Stimulated activated CD4-positive, alpha-beta T cell treated with anti-CD3 and anti-CD28 coated beads, Interleukin-4, amount 100 ng/mL, for 24 hours (primary cell): ENCODE measurements at places on chromosomes 16 and 17.

DNA sequence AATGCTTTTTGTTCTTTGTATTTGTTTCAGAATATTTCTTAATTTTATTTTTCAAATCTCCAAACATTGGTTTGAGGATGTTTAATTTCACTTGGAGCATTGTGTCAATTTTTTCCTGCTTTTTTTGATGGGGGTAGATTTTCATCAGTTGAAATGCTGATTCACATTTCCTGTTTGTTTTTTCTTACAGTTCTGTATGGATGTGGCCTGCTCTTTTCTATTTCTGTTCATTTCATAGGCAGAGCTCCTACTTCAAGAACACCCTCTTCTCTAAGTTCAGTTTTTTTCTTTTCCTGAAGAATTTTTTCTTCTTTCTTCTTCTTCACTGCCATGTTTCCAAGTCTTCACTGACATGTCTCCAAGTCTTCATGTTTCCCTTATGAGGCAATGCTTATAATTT lies 8.8 kb downstream of the MBTD1 start:
- no peak for DNase-seq

DNA sequence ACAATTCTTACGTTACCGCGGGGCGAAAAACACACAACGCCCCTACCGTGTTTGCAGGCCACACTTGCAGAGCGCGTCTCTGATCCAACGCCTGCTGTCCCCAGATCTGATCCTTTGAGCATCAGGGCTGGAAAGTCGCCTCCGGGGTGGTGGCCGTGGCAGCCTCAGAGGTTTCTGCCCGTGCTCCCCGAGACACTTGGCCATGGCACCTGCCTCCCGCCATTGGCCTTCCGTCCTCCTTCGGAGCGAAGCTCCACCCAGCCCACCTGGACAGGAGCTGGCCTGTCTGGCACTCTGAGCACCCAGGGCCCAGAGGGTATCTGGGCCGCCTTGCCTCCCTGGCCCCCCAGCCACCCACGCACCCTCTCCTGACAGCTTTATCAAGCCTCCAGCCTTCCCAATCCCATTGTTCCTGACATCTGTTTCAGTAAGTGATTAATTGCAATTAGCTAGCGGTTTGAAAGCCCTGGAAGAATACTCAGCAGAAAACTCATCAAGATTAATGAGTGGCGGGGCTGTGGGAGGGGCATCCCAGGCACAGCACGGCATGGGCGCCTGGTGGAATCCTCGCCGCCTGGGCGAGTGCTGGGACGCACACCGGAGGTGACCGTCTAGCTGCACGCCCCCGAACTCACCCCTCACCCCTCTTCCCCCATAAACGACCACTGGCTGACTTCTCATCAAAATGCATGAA lies 181.5 kb upstream of the GSE1 start:
- no peak for DNase-seq

DNA sequence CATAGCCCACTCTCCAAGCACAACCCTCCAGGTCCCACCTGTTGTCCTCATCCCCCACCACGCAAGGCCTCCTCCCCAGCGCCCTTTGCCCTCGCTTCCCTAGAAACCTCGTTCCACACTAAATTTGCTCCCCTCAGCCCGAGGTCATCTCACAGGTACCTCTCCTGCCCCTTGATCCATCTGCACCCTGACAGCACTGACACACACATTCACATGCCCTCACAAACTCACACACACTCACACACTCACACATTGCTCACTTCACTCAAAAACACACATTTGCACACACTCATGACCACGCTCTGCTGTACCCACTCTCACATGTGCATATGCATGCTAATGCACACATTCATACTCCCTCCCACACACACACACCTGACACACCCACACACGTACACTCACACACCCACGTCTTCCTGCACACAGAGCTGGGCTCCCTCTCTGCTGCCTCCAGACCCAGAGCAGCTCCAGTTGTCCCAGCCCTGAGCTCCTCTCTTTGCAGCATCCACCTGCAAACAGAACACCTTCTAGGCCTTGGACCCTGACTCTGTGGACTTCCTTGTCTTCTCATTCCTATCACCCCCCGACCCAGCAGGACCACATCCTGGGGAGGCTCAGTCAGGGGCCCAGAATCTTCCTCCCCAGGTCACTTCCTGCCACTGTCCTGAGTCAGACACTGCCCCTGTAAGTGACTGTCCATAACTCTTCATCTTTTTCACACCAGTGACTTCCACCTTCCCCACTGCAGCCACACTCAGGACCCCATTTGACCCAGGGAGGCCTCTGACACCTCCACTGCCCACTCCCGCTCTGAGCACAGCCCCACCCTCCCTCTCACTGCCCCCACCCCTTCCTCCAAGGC lies 4.9 kb downstream of the ASGR2 start:
- no peak for DNase-seq

DNA sequence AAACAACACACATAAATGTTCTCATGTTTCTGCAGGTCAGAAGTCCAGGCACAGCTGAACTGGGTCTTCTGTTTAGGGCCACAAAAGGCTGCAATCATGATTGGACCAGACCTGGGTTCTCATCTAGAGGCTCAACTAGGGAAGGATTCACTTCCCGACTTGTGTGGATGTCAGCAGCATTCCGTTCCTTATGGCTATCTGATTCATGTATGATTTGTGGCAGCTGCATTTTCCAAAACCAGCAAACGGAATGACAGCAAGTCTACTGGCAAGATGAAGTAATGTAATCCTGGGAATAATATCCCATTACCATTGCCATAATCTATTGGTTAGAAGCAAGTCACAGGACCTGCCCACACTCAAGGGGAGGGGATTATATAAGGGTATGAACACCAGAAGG lies 22.1 kb downstream of the CEP112 start:
- DNase-seq, result no peak

- DNase-seq, result peak; percentile 60
Measured at GRCh38 chr16:11586856-11587642, at the start of gene LITAF. Gene LITAF, minus strand, starts transcription at chr16:11586919. Its CDS starts 30,189 bp downstream, at chr16:11556730.

DNA sequence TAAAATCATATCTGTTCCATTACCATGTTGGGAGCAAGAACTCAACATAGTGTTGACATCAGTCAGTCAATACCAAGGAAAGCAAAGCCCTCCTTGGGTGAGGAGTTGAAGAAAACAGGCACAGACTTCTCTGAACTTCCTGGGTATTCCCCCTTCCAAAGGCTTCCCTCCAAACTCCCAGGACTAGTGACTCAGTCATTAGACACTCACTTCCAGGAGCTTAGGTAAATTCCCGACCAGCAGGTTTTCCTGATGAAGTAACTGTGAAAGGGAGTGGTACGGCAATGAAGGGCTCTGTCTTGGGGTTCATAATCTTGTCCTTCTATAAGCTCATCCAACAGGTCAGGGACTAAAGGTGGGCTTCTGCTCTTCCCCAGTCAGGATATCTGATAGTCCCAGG lies 293.8 kb upstream of the AXIN2 start:
- no peak for DNase-seq

DNA sequence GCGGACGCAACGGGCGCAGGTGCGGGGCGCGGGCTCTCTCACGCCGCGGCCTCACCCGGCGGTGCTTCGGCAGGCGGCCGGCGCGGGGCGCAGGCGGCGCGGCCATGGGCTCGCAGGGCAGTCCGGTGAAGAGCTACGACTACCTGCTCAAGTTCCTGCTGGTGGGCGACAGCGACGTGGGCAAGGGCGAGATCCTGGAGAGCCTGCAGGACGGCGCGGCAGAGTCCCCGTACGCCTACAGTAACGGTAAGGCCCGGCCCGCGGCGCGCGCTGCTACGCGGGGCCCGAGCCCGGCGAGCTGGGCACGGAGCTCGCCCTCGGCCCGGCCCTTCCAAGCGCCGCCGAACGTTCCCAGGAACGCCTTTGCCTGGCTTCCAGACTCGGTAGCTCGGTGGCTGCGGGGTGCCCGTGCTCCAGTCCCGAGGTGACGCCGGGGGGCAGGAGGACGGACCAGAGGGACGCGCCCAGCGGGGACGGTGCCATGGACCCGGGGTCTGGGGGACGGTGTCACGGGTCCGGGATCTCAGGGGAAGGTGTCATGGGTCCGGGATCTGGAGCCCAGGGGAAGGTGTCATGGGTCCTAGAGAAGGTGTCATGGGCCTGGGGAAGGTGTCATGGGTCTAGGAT lies 435 bp downstream of the RAB40C start:
- DNase-seq, result no peak

DNA sequence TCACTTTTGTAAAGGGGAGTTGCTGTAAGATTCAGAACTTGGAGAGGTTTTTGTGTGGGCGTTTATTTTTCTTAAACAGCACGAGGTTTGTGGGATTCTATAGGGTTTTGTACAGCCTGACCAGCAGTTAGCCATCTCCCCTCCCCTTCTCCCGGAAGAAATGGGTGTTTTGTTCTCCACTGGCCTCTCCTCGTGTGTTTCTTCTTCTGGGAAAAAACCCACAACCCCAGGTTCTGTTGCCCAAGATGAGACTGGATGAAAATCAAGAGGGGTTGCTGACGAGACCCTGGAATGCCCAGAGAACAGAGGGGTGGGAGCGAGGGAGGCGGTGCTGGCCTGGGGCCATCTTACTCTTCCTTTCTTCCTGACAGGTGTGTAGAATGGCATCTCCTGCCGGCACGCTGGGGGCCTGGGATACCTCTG lies 186.1 kb downstream of the MSI2 start:
- DNase-seq, result no peak

DNA sequence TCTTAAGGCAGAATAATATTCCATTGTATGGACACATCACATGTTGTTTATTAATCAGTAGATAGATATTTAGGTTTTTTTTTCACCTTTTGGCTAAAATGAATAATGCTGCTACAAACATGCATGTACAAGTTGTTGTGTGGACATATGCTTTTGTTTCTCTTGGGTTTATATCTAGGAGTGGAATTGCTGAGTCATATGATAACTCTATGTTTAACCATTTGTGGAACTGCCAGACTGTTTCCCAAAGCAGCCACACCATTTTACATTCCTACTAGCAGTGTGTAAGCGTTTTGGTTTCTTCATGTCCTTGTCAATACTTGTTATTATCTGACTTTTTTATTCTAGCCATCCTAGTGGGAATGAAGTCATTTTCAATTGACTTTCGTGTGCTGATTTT lies 21.3 kb downstream of the CYLD start:
- no peak for DNase-seq

DNA sequence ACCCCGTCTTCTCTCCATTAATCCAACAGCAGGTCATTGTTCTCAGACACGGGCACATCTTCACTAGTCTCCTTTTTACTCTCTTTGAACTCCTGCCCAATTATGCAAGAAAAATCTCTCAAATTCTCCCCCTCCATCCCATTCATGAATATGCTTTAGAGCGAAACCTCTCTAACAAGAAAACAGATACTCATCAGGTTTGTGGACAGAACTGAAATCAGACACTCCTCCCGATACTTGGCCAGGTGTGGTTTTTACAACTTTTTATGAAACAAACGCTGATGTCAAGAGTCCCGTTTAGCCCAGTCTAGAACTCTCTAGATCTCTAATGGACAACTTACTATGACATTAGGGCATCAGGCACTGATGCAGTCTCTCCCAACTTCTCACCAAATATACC lies 40.9 kb downstream of the PIK3R5 start:
- DNase-seq, result no peak

DNA sequence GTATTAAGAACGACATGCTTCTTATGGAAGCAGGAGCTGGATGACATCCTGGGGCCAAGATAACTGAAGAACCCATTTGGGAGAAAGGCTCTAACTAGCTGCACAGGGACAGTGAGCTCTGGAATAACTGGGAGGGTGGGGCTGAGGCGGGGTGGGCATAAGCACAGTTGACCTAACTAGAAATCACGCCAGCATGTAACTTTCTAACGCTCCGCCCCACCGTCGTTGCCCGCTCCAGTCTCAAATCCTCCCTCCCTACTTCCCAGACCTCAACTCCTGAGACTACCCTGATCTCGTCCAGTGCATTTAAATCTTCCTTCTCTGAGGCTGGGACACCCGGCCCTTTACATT lies 436 bp downstream of the PHB1 start:
- no peak for DNase-seq

DNA sequence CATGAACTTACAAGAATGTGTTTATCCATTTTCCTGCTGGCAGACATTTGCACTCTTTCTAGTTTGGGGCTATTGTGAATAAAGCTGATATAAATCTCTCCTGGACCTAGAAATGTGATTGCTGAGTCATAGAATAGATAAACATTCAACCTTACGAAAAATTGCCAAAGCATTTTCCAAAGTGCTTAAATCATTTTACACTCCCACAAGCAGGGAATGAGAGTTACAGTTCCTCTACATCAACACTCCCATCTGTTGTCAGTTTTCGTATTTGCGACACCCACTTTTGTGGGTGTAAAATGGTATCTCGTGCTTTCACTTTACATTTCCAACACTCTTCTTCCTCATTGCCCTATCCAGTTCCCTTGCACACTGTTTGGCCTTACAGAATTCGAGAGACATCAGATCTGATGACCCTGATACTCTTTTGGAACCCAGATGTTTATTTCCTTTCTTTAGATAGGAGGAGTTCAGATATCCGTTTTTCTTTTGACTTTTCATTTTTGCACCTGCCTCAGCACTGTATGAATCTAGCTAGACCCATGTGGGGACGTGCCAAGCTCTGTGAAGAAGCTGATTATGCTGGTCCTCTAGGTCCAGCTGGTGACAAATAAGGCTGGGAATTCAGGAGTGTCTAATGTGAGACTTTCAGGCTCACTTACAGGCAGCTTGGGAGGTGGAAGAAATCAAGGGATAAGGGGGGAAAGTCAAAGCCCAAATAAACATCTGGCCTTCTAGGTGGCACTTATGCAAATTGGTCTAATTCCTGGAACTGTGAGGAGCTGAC lies 14.0 kb downstream of the SOX9 start:
- DNase-seq, result no peak

DNA sequence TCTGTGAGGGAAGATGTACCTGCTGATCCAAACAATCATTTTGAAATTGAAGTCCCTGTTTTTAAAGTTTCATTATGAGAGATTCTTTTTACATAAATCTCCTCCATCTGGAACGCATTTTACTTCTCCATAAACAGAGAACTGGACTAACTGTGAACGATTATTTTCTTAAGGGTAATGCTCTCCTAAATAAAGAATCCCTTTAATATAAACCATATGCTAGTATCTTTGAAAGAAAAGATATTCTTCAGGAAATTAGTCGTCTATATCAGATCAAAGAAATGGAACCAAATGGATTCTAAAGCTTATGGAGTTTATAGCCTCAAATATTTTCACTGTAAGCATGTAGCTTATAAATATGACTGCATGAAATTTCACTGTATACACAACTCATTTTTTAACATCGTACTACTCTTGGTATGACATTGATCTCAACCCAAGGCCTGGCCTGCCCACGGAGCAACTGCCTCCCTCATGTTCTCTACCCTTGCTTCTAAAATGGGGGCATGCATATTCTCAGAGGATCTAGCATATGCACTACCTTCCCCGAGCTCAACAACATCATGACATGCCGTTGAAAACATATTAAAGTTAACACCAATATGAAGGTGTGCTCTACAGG lies 66.4 kb downstream of the MYH10 start:
- DNase-seq, result no peak

DNA sequence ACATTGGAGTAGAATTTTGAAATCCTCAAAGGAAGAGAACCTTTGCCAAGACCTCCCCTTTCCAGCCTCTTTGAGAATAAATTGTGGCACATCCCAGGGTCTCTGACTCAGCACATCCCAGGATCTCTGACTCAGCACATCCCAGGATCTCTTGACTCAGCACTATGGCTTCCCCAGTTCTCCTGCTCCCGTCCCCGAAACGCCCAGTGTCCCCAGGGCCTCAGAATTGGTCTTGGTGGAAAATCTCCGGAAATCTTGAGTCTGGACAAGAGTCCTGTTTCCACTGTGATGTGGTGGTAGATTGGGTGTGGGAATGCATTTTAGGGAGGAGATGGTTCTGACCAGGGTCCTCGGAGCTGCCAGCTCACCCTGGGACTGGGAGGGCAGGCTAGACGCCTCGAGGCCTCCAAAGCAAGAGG lies 19.2 kb downstream of the PLXDC1 start:
- no peak for DNase-seq

- DNase-seq, result peak; percentile 42
Measured at GRCh38 chr17:7883781-7884386, 4.7 kb upstream of the CHD3 start.
